ENCODE measurements at places on chromosomes 3 and 15.

DNA sequence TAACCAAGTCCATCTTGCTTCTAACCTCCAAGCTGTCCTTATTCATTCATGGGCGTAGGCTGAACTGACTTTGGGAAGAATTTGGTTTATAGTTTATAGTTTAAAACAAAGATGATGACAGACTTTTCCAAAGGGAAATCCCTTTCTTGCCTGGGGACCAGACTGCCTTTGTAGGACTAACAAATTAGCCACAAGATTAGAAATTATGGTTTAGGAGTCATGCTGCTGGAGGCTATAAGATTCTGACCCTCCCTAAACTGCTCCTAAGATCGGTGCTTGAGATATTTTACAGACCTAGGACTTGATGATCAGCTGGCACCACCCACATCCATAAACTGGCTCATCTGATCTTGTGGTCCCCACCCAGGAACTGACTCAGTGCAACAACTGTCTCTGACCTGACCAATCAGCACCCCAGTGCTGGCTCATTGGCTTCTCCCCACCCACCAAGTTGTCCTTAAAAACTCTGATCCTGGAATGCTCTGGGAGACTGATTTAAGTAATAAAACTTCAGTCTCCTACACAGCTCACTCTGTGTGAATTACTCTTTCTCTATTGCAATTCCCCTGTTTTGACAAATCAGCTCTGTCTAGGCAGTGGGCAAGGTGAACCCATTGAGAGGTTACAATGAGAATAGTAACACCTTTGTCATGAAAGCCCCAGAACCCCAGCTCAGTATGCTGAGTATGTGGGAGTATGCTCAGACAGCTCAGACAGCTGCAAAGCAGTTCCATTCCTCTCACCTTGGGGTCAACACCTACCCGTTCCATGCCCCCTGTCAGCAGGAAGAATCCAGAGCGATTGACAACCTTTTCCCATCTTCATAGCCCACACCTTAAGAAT, 51.6 kb upstream of the C15orf39 start:
- no peak for DNase-seq

- no peak for DNase-seq
These were observed 55.7 kb downstream of the PCCB start for GRCh38 chr3:136305879-136306278.

GRCh38 chr15:73786538-73786937, 33.4 kb upstream of the INSYN1 start:
- no peak for DNase-seq

DNA sequence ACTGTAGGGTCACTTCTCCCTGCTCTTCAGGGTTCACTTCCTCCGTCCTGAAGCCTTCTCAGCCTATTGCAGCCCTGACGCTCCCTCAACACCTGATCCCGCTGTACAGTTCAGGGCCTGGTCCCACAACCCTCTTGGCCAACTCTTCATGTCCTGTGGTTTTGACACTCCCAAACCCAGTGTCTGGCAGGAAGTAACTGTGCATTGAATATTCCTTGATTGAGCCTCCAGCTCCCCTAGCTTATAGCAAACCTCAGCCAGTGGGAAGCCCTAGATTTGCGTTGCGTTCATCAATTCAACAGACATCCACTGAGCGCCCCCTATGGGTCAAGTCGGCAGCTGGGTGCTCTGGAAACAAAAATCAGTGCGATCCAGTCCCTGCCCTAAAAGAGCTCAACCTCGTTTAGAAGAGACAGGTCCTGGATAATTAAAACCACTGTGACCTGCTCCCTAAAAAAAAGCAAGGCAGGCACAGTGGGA, 13.5 kb downstream of the UBAP1L start:
- DNase-seq = peak; percentile 73

DNA sequence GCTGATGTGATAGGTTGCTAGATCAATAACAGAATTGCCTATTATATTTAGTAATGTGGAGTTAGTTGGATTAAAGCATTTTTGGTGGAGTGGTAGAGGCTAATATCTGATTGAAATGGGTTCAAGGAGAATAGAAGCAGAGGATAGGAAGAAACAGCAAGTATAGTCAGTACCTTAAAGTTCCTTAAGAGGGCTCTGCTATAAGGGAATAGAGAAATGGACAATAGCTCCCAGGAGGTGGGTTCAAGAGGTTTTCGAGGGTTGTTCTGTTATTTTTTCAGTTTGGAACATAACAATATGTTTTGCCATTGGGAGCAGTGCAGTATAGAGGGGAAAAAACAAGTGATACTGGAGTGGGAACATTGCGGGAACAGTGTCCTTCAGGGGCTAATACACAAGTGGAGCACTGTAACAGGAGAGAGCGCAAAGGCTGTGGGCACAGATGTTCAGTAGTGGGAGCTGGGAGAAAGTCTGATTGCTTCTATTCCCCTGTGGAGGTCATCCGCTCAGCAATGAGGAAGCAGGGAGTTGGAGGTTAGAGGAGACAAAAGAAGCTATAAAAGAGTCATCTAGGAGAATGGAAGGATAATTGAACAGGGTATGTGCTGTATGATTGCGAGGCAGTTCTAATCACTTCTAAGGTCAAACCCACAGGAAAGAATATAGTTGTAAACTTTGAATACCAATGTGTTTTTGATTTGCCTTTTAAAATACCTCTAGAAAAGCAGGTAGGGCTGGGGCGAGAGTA, 3.3 kb downstream of the MRPS11 start:
- no peak for DNase-seq

- no peak for DNase-seq
These were observed 23.1 kb upstream of the LEKR1 start for GRCh38 chr3:156802821-156803606.

DNA sequence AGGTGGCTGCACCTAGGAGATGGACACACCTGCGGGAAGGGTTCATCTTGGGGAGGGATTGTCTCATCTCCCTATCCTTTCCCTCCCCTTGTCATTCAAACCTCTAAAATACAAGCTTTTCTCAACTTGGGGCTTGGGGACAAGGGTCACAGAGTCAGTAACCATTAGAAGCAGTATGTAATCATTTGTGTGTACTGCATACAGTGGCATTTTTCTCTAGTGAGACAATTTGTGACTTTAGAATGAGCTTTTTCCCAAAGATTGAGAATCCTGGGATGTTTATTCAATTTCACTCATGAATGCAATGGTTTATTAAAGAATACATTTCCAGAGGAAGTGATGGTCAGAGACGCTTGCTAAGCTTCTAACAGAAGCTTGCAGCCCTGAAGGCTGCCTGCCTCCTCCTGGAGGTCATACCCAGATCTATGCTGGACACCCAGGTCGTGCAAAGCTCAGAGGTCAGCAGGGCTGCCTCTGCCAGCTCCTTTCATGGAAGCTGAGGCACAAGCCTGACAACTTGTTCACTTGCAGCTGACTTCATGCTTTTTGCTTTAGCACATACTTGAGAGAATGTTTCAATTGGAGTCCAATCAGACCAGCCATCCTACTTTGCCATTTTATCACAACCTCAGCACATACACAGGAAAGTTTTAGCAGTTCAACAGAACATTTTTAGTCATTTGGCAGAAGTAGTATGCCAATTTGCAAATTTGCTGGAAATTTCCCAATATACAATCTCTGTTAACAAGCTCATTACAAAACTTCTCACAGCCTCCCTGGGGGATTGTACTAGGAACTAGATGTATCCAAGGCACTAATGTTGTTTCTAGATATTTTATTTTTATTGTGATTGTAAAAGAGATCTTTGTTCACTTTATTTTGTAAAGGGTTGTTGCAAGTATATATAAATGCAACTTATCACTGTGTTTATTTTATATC, 25.6 kb upstream of the ALDH1L1 start:
- no peak for DNase-seq

DNA sequence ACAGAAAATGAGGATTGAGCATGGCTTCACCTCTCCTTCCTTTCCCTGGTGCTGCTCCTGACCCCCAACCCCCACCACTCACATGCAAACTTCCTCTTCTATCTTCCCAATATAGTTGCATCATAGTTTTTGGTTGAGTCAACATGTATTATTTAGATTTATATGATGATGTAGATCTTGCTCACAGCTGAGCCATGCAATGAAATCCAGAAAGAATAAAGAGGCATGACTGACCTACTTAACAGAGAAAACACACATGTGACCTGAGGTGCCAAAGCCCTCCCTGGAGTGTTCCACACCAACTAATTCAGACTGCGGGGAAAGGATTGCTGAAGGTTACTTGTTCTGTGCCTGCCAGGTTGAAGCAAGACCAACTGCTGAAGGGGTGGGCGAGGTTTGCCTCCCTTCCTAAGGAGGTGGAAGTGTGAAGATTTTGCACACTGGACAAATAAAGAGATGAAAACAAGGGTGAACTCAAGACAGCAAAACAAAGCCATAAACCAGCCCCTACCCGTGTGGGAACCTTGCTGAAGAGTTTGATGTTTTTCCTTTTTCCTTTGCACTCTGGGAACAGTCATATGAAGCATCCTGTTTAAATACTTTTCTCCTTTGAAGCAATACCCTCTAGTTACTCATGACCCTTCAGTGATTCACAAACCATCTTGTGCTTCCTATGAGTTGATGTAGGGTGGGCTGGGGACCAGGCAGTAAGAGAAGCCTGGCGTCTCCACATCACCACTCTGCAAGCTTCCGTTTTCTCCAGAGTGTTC, 155.2 kb upstream of the UBE2E1 start:
- DNase-seq = no peak

DNA sequence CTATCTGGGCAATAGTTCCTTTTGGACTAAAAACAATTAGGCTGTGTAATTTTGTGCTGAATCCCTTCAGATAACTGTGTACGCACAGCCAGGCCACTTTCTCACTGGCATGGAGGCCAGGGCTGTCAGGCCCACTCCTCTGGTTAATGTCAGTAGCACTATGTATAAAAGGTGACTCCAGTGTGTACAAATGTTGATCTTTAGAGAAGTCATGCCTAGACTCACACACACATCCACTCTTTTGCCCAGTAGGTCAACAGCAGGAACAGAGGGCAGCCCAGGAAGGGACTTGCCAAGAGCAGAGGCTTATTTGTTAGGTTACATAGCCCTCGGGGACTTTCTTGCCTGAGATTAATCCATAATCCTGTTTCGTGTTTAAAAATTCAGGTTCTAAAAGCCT, 416.6 kb upstream of the WNT5A start:
- no peak for DNase-seq

DNA sequence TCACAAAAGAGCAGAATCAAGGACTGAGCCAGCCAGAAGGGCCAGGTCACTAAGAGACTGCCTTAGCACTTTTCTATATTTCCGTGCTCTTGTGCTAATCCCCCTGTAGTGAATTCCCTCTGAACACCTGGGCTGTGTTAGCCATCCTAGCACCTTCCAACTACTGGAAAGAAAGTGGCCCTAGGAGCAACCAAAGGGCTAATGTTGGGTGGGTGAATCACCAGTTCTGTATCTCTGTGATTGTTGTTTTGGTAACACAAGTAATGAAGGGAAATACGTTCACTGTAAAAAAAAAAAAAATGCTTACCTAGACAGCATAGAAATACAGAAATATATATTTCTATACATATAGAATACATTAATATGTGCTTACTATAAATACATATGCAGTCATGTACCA, 43.9 kb downstream of the PXYLP1 start:
- DNase-seq = no peak

- DNase-seq = no peak
These were observed 27.1 kb upstream of the KY start for GRCh38 chr3:134677987-134678308.

DNA sequence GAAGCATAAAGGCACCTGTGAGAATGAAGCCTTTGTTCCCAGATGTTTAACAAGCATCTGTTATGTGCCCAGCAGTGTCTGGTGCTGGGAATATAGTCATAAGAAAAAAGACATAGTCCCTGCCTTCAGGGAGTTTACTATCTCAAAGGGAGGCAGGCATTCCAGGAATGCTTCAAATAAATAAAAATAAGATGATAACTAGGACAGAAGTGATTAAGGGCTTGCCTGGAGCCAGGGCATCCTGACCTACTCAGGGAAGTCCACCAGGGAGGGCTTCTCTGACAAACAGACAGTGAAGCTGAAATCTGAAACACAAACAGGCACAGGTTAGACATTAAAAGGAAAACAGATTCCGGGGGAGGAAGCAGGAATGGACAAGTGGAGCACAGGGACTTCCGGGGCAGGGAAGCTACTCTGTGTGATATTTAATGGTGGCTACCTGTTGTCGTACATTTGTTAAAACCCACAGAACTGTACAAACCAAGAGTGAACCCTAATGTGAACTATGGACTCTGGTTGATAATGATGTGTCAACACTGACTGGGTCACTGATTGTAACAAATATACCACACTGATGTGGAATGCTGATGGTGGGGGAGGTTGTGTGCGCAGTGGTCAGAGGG, 53.3 kb downstream of the ITGB5 start:
- no peak for DNase-seq

DNA sequence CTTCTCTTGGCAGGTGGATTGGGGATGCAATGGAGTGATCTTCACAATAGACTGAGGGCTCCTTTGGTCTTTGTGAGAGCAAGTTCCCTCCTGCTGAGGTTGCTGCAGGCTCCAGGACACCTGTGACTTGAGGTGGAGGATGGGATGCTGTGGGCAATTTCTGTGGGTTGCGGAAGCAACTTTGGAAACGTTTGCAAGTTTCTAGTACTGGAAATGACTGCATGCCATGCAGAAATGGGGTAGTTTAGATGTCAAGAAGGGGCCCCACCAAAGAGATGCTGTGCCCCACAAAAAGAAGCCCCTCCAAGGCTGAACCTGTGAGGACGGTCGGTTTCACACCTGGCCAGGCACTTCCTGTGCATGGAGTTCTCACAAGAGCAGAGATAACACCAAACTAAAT, 80.4 kb upstream of the XCR1 start:
- DNase-seq = no peak

GRCh38 chr3:192887047-192887446, 30.6 kb downstream of the MB21D2 start:
- DNase-seq = peak; percentile 20

GRCh38 chr3:31614162-31614921, 81.6 kb downstream of the STT3B start:
- DNase-seq = no peak

- DNase-seq = no peak
These were observed 72.0 kb downstream of the CNTN3 start for GRCh38 chr3:74542441-74542840.

DNA sequence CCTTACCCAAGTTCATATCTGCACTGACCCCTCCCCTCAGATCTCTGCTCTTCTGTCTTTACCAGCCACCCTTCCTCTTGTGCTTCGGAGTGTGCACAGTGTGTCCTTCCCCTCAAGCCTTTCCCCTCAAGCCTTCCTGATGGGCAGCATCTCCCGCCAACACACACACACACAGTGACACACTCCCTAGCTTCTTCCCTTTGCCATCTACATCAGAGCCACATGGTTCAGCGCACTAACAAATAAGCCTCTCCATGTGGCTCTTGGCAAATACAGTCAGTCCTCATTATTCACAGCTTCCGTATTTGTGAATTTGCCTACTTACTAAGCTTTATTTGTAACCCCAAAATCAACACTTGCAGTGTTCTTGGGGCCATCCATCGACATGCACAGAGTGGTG, 37.5 kb downstream of the SH3BP5 start:
- no peak for DNase-seq

DNA sequence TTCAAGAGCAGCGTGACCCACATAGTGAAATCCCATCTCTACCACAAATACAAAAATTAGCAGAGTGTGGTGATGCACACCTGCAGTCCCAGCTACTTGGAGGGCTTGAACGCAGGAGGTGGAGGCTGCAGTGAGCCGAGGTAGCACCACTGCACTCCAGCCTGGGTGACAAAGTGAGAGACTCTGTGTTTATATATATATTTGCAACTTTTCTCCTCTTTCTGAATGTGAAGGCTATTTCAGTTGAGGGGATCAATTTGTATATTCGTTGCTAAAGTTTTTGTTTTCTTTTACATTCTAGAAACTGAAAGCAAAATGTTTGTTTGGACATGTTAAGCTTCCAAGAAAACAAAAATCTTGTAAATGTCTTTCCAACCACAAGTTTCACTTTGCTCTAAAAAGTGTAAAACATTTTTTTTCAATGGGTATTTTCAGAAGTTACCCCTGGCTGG, 29.8 kb upstream of the FAM98B start:
- DNase-seq = no peak

Data from stimulated activated CD4-positive, alpha-beta T cell treated with anti-CD3 and anti-CD28 coated beads, Interleukin-15, amount 100 ng/mL, for 24 hours (primary cell).